ENCODE measurements at places on chromosomes 3 and 15. TPM values are rescaled to one million over a fixed set of nuclear protein-coding genes. Genes with fewer than 3 reads are reported as not detected.

Gene MON1A
- total RNA-seq = 14.6 TPM

Gene MEIS2
- total RNA-seq = 119 TPM

Gene SELENOS
- total RNA-seq = 165 TPM

Gene TRH
- total RNA-seq = not detected

Gene ATG3
- 58.1 TPM for total RNA-seq

Gene HPS3
- 30.9 TPM for total RNA-seq

Gene RLBP1
- total RNA-seq = not detected

Gene NOP10
- total RNA-seq = 140 TPM

Gene FHIT
- total RNA-seq = 39.6 TPM

Gene DUOXA1
- total RNA-seq = 21.3 TPM

Gene SYNPR
- 0.25 TPM for total RNA-seq

Gene CACNA2D2
- total RNA-seq = 0.55 TPM

Gene SOX14
- not detected for total RNA-seq

Gene POPDC2
- 10.6 TPM for total RNA-seq

Gene RBPMS2
- total RNA-seq = 5.7 TPM

Gene IQCF5
- total RNA-seq = not detected

Gene SLC25A26
- total RNA-seq = 20.9 TPM

Gene ZDHHC23
- total RNA-seq = 0.24 TPM

Gene LRRC31
- total RNA-seq = not detected

Gene TPRG1
- 3.3 TPM for total RNA-seq

Gene TLR9
- total RNA-seq = not detected

Gene CHRNA5
- 0.97 TPM for total RNA-seq

Gene LYZL4
- not detected for total RNA-seq

Gene LAMB2
- 275 TPM for total RNA-seq

Gene ATP13A5
- 1.1 TPM for total RNA-seq

Gene CASR
- not detected for total RNA-seq

Gene RAB5A
- total RNA-seq = 58.5 TPM

Gene ZBTB20
- total RNA-seq = 116 TPM

Gene COLQ
- 2.0 TPM for total RNA-seq

Gene GRAMD1C
- total RNA-seq = 1.4 TPM

Gene ANKRD34C
- total RNA-seq = not detected

Gene EIF4A2
- total RNA-seq = 309 TPM

Gene ALDH1A2
- 26.1 TPM for total RNA-seq

Gene FBN1
- total RNA-seq = 30.2 TPM

Gene UCN2
- not detected for total RNA-seq

Gene CLDN18
- not detected for total RNA-seq

Gene FBXO40
- total RNA-seq = 1.00 TPM

Gene DGKG
- total RNA-seq = 32.1 TPM

Gene SLC22A14
- not detected for total RNA-seq

Gene TCAIM
- total RNA-seq = 37.1 TPM

Gene EFCC1
- total RNA-seq = 1.1 TPM

Gene KLHL18
- total RNA-seq = 26.2 TPM

Gene SPTSSB
- total RNA-seq = not detected

Gene CKMT1B
- 1.7 TPM for total RNA-seq

Gene STRIT1
- total RNA-seq = not detected

Gene ELL3
- total RNA-seq = 66.8 TPM

Gene PDCD6IP
- 193 TPM for total RNA-seq

Gene GOLGA6L10
- 0.42 TPM for total RNA-seq

Gene HMG20A
- total RNA-seq = 25.8 TPM

Gene SH3GL3
- total RNA-seq = 1.7 TPM

Gene NIT2
- total RNA-seq = 23.9 TPM

Gene PCSK6
- total RNA-seq = 6.5 TPM

Measured in adrenal gland (tissue), 19 donors.